NCI-H1417 (cell line): ENCODE measurements at places on chromosomes 6 and 20.

GRCh38 chr20:23606652-23607049 lies 934 bp upstream of the CST9 start:
- peak; percentile 73 for DNase-seq

- no peak for DNase-seq
Measured at GRCh38 chr6:102936959-102937358, 1543.5 kb downstream of the GRIK2 start.

DNA sequence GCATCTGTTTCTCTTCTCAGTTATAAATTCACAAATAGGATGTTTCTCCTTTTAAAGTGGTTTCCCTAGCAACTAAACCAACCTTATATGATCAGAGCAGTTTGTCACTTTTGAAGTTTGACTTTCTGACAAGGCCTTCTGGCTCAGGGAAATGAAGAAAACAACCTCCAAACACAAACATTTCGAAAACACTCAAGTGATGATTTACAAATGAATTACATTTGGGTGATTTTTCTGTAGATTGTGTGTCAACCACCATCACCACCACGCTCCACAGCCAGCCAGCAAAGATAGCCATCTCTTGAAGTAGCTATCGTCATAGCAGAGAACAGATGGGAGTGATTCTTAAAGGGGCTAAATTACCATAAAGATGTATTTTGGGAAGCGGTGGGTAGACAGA lies 16.5 kb upstream of the MLIP start:
- DNase-seq, result no peak

GRCh38 chr6:118865100-118865391 lies 28.9 kb upstream of the ASF1A start:
- no peak for DNase-seq

DNA sequence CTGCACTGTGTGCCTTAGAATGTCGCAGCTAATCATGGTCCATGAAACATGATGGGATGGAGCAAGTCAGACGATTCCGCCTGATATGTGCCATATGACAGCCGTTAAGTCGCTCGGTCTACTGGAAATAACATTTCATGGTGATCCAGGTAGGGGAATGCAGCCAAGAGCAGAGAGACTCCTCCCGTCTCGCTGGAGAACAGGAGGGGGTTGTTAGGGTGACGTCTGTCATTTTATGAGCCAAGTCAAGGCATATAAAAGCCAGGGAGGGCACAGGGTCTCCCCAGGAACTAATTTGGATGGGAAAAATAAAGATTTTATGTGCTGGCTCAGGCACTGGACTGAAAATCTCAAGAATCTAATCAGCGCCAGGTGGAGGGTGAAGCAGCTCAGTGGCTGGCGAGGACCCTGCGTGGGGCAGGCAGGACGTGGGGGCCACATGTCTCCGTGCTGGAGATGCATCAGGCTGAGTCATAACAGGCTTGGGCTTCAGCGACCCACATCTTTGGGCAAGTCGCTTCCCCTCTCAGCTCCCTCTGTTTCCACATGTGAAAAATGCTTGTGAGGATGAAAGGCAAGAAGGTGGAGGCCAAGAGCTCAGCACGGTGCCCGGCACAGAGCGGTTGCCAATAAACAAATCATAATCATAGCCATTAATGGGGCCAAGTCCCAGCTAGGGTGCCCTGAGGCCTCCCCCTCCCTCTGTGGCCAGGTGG lies 234.6 kb downstream of the ANKRD60 start:
- peak; percentile 89 for DNase-seq

DNA sequence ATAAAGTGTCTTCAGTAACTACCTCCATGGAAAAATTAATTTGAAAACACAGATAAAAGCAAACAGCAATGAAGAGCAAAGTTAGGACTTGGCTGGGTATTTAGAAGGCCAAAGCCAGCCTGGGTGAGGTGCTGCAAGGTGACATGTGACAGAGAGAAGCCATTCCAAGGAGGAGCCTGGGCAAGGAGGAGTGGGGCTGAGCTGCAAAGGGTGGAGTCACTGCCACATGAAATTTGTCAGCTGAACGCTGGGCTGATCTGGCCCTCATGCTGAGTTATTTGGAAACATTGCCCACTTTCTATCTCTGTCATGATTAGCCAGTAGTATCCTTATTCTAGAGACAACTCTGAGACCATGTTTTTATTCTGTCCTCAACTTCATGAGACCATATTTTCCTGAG lies 76.3 kb downstream of the PERP start:
- DNase-seq, result no peak

GRCh38 chr20:40773376-40773775 lies 84.3 kb upstream of the MAFB start:
- DNase-seq, result no peak

DNA sequence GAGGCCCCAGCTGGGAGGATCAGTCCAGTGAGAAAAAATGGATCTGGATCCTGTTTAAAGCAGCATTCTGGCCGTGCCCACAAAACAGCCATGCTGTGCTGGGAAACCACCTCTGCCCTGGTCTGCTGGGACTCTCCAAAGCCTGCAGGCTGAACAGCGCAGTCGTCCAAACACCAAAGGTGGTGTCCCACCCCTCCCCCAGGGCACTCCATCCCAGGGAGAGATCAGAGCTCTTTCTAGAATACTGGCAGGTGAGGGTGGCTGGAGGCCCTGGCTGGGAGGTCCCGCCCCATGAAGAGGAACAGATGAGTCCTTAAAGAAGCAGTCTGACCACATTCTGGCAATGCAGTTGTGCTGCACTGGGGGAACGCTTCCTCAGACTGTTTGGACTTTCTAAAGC lies 84.6 kb downstream of the MRAP2 start:
- no peak for DNase-seq

DNA sequence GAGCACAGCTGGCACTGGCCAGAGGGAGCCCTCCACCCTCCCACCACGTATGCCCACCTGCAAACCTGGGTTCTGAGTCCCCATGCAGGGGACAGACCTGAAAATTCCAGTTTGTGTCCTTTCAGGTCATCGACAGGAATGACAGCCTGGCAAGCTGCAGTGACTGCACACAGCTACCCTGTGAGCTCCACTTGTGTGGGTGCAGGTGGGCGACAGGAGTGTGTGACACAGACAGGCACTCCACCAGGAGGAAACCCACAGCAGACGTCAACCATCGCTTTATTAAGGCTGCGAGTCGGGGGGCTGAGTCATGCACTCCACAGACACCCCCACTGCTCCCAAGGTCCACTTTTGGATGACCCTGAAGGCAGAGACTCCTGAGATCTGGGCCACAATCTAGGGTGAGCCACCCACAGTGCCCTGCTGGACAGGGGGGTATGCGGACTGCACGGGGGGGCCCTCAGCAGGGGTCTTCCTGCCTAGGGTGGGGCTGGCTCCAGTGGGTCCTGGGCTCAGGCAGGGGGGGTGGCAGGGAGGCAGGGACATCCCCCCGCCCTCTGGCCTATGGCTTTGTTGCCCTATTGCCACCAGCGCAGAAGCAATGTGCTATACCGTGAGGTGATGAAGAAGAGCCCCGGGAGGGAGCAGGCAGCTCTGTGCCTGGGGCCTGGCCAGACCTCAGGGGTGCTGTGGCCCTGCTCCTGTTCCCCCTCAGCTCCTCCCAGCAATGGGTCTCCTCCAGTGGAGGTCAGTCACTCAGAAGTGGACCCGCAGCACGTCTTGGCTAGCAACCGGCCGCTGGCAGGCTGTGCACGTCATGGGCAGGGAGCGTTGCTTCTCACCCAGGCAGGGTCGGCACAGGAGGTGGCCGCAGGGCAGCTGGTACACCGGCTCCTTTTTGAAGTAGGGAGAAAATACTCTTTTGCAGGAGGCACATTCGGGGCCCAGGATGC lies 25.1 kb upstream of the AVP start:
- no peak for DNase-seq

DNA sequence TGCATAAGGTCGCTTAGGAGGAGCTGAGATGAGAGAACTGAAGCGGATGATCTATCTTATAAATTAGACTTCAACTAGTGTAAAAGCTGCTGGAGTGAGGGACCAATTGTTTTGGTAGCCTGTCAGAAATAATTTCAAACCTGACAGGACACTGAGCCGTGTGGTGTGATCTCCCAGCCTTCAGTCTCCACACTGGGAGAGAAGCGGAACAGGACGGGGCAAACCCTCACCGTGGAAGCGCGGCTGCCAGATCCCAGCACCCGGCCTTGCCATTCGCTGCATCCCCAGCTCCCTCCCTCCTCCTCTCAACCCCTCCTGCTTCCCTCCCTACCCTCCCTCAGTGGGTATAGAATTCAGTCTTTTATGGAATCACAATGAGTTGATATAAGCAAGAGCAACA lies 900.1 kb upstream of the SLC35B3 start:
- DNase-seq, result no peak

DNA sequence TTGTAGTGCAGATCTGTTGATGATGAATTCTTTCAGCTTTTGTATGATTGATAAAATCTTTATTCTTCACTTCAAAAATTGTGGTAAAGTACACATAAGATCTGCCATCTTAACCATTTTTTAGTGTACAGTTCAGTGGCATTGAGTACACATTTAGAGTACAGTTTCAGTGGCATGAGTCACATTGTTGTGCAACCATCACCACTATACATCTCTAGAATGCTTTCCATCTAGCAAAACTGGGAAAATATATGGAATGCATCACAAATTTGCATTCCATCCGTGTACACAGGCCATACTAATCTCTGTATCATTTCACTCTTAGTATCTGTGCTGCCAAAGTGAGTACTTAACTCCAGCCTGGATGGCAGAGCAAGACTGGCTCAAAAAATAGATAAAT lies 28.7 kb downstream of the SIRPD start:
- DNase-seq, result no peak

GRCh38 chr6:35449287-35449881 lies 2.8 kb upstream of the FANCE start:
- DNase-seq, result peak; percentile 32

DNA sequence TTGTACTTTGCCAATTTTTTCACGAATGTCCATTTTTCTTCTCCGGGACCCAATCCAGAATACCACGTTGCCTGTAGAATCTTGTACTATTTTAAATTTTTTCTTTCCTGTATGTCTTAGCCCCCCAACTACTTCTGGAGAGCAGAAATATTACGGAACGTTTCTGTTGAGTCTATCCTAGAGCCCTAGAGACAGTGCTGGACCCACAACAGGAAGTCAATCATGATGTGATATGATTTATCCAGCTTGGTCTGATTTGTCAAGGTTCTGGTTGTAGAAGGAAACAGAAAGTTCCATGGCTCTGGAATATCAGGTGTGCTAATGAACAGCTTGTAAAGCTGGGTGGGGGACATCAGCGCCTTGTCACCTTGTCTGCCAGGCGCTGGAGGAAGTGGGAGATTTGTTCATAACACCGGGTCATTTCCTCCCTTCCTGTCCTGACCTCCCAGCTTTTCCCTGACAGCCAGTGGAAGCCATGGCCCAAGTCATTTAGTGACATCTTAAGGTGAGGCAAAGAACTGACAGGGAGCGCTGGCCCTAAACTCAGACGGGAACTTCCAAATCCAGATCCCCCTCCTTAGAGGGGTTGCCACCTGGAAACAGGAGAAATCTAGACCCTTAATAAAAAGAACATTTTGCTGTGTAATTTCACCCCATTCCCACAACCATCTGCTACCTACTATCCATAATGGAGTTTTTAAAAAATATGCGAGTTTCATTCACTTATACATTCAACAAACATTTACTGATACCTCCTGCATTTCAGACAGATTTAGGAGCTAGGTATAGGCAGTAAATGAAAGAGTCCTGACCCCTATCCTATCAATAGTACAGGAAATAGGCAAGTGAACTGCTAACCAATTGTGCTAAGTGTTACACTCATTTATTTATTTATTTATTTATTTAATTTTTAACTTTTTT lies 130.5 kb downstream of the ZFP64 start:
- peak; percentile 46 for DNase-seq

GRCh38 chr6:141866731-141867497 lies 265.8 kb upstream of the GJE1 start:
- DNase-seq, result no peak

GRCh38 chr6:131024565-131024964 lies 38.5 kb downstream of the EPB41L2 start:
- no peak for DNase-seq

GRCh38 chr6:35600659-35601125 lies 88.0 kb upstream of the TULP1 start:
- peak; percentile 42 for DNase-seq

DNA sequence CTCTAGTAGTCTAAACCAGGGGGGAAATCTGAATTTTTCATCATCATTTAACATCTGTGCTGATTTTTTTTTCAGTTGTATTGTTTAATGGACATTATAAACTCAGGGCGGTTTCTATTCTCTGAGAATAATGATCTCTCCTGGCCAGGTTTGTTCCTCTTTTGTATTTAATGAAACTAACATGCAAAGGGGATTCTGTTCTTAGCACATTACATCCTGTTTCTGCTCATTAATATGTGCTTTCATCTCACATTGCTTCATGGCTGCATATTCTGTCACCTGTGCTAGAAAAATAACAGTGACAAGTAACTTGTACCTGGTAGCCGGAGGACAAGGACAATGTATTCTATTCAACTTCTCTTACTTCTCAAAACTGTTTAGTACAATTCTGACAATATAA lies 806 bp downstream of the HLA-DOB start:
- DNase-seq, result no peak

DNA sequence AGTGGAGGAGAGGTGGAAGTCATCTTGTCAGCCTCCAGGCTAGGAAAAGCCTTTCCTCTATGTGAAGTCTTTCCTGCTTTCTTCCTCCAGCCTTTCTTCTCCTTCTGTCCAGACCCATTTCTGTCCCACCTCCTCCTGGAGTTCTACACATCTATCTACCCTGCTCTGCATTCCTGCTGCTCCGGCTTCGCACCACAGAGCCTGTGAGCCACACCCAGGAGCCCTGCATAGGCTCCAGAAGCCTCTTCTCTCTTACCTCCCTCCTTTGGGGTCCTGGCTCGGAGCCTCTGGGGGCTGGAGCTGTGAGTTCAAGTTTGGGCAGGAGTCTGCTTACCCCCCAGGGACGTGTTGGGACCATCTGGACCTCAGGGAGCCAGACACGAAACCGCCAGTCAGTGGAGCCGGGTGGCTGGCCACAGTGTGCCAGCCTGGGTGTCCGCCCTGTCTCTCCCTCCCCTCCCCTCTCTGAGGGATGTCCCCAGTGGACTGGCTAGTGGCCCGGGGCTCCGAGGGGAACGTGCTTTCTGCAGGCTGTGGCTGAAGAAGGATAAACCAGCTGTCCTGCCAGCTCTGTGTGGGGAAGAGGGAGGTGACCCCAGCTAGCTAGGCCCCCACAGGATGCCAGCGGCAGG lies 99.2 kb downstream of the VEGFA start:
- DNase-seq, result no peak

- DNase-seq, result no peak
Measured at GRCh38 chr6:70253923-70254322, 49.0 kb downstream of the COL9A1 start.

- DNase-seq, result no peak
Measured at GRCh38 chr20:18986895-18987580, 173.5 kb downstream of the SCP2D1 start.

DNA sequence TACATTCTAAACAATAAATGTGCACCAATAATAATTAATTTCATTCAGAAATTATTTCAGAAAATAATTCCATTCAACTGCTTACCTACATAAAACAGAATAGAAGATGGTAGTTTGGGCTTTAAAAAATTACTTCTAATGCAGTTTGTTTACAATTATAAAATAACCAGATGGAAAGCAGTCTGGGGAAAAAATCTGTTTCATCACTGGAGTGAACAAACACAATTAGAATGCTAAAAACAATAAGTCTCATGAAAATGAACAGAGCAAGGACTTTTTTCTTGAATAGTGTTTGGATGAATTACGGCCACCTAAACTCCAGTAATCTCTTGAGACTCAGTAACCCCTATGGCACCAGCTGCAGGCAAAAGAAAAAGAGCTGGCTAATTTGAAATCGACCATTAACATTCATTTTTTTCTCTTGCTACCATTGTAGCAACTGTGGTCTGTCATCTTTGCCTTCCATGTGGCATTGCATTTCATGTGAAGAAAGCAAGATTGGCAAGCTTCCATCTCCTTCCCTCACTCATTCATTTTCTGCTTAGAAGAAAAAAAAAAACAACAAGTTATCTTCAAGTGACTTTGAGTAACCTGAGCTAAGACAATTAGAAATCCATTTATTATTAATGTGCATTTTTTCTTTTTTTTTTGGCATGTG lies 88.4 kb upstream of the CEP85L start:
- peak; percentile 11 for DNase-seq
